ENCODE measurements at places on chromosomes 2 and 18.

DNA sequence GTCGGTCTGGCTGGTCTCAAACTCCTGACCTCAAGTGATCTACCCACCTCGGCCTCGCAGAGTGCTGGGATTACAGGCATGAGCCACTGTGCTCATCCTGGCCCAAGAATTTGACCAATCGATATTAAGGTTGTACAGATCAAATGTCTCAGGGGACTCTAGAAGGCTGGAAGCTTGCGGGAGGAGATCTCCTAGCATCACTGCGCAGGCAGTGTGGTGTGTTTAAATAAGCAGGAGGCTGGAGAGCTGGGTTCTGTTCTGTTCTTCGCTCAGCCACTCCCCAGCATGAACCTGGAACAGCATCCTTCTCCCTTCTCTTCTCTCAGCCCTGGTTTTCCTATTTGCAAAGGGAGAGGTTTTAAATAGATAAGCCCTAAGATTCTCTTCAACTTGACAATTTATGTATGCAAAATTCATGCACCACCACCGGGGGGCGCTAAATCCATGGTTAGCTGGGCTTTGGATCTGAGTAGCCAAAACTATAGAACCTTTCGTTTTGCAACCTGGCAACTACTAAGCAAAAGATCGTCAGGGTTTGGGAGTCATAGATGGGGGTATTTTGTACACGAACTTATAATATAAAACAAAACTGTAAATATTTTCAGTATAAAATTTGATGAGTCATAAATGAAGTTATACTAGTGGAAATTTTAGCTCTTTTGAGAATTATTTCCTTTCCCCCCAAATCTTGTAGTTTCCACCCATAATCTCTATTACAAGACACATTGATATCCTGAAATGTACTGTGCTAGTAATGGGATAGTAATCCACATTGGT, 60.6 kb downstream of the SLC16A14 start:
- DNase-seq = no peak

GRCh38 chr2:209790066-209790728, 18.6 kb downstream of the UNC80 start:
- no peak for DNase-seq

DNA sequence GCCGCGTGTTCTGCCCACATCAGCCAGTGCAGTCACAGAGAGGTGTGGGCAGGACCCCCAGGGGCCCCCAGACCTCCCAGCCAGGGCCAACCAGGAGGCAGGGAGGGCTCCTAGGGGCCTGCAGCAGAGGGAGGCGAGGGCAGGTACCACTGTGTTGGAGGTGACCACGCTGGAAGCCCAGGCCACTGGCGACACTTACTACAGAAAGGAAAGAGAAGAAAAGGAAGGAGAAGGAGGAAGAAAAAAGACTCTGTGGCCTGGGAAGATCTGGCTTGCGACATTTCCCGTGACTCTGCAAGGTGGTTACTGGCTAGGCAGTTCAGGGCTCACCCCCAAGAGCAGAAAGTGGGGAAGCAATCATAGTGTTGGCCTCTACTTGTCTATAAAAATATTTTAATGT, 98.1 kb upstream of the BCL2L11 start:
- no peak for DNase-seq

DNA sequence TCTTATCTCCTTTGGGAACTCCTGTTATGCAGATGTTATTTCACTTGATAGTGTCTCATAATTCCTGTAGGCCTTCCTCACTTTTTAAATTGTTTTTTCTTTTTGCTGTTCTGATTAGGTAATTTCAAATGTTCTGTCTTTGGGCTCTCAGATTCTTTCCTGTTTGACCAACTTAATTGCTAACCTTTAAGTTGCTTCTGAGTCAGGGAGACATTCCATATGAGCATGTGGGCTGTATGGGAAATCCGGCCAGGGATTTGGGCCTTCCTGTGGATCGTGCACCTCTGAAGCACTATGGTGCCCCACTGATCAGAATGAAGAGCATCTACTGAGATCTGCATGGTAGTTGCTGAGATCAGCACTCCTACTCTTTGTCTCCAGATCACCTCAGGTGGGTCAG, 44.7 kb upstream of the REEP1 start:
- DNase-seq = no peak

DNA sequence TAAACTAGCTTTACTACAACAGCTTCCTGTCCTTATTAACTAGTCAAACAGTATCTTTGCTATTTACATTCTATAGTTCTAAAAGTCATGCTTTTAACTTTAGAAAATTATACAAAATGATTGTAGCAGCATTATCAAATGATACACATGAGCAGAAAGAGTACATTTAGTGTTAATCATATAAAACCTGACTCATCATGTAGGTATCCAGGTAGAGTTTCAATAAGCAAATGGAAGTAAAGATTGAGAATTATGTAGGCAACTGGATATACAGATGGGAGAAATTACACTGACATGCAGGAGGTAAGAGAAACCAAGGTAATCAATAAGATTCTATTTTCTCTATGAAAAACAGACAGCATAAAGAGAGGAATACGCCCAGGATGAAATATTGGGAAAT, 33.8 kb downstream of the TRIP12 start:
- DNase-seq = no peak

DNA sequence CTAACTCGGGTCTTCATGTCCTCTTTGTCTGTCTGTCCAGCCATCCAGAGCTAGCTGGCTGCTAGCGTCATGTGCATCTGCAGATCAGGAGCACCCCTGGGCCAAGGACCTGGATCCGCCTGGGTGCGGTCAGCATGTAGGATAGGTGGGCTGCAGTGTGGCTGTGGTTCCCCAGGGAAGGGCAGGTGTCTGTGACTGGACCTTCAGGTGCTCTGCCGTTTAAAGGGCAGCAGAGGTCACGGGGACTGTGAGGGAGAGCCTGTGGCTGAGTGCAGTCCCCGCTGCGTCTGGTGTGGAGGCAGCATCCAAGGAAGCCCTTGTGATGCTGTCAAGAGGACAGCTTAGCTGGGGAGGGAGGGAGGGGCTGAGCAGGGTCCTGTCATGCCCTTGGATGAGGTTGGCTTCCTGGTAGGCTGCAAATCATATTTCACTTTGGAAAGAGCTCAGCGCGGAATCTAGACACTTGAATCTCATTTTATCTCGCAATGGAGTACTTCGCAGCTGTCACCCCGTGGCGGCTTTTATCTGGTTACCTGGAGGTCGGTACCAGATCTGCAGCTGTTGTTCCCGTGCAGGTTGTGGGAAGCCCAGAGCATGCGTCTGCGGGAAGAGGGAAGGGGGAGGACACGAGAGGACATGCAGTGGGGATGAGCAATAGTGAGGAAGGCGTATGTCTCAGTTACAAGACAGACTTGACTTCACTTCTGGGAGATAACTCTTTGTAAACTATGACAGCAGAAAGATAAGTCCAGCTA, 5.9 kb upstream of the RALB start:
- no peak for DNase-seq

- no peak for DNase-seq
Measured at GRCh38 chr2:14256890-14257289, 375.6 kb upstream of the LRATD1 start.

DNA sequence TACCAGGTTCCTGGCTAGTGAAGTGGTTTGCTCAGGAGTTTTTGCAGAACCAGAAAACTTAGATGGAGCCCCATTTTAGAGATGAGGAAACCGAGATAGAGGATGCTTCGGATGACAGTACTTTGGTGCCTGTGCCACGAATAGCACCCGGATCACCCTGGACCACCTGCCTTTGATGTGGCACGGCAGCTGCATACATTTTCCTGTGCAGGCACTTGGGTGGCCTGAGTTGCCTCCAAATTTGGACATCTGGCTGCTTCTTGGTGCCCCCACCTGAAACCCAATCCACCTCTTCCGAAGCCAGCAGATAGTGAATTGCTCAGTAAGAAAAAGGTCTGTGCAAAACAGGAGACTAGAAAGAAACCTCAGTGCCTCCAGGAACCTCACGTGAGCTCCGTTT, 140.6 kb upstream of the ID2 start:
- DNase-seq = no peak

Measured in epithelial cell of proximal tubule (primary cell).